ENCODE measurements at places on chromosomes 4 and X.

GRCh38 chr4:19375931-19376330 is 875.8 kb upstream of the SLIT2 start:
- no peak for DNase-seq

- DNase-seq = no peak
These were observed 74.6 kb downstream of the WDR44 start for GRCh38 chrX:118420462-118420861.

DNA sequence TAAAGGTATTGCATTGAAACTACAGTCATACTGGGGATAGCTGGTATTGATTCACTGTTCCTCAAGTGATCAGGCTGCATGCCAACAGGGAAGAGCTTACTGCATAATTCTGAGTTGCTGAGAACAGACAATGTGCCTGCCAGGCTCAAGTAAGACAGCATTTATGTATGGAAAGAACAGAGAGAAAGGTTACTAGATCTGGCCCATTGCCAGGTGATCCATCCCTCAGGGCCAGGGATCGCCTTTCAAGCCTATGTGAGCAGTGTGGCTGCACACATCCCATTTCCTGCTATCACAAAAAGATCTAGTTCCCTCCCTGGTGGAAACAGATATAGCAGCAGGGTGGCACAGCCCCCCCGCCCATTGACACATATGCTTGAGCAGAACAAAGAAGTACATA is 254.0 kb downstream of the TMA16 start:
- DNase-seq = no peak

- DNase-seq = no peak
These were observed 74.3 kb downstream of the CFAP299 start for GRCh38 chr4:80409809-80410208.

DNA sequence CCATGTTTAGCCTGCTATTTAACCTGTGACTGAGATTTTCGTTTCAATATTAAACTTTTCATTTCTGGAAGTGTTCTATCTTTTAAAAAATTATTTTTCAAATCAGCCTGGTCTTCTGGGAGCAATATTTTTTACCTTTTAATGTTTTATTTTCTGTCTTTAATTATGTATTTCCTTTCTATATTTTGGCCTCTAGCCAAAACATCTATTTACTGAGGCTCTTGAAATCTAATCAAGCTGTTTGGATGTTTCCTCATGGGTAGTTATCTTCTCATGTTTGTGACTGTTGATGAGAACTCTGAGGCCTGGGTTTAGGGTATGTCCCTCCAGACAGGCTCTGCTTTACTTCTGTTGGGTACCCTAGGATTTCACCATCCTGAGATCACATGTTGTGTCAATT is 10.3 kb upstream of the SLC10A4 start:
- no peak for DNase-seq

- no peak for DNase-seq
These were observed 34.9 kb downstream of the ASB9 start for GRCh38 chrX:15235001-15235400.

- no peak for DNase-seq
These were observed 10.5 kb upstream of the RNF128 start for GRCh38 chrX:106716004-106716403.

DNA sequence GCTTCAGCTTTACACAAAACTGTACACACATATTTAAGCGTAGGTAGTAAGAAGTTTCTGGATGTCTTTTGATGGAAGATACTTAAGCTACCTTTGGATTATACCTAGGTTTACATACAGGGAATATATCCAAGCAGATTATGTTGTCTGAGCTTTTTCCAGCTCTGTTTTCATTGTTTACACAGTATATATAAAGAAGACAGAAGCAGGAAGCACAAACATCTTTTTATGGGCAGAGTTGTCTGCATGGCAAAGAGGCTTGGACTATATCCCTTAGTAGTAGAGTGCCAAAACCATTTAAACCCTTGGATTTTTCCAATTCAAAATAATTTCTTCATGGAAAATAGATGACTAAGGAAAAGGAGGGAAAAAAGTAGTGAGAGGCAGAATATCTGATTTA is 329.4 kb upstream of the AGA start:
- no peak for DNase-seq

DNA sequence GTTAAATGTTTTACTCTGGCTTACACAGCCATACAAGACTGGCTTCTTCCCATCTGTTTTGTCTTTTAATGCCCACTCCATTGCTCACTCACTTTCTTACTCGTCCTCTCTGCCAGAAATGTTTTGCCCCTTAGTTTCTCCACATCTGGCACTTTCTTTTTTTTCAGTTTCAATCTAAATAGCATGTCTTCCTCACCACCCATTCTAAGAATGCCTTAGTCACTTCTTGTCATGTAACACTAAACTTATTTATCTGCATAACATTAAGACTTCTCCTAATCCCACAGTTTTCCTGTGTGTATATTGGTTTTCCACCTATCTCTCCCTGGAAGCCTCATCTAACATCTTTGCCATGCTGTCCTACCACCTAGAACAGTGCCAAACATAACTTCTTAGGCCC is 119.3 kb downstream of the ADAMTS3 start:
- DNase-seq = no peak

DNA sequence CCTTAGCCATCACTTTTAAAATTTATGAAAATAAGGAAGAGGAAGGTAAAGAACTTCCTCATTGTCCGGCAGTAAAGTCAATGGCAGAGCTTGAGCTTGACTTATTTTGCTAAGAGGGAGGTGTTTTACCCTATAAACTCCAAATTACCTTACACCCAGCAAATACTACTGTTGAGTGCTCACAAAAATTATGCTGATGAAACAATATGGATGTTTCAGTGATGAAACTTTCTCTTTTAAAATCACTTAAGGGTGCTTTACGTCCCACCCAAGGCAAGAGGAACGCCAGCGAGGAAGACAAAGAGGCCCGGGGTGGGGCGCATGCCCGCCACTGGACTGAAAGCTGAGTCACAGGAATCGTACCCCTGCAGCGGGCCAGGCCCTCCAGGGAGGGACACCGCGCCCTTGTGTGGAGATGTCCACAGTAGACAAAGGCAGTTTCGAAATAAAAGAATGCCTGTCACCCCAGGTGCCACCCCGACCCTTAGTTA is 560 bp upstream of the TMSB4X start:
- no peak for DNase-seq

GRCh38 chr4:95761871-95762270 is 78.0 kb upstream of the PDHA2 start:
- no peak for DNase-seq

DNA sequence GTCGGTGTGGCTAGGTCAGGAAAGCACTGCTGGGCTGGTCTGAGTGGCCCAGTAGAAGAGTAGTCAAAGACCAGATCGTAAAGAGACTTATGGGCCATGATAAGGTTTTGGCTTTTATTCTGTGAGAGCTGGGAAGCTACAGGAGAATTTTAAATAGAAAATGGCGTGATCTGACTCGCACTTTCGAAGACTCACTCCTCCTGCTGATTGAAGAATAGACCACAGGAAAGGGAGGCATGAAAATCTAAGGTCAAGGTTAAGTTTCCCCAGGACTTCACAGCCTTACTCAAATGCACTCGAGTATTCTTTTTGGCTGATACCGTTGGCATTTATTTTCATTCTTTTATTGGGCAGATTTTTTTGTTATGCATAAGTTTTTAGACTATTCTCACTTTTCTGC is 231.4 kb upstream of the ANKRD50 start:
- no peak for DNase-seq

GRCh38 chrX:86946569-86946968 is 571.0 kb upstream of the KLHL4 start:
- no peak for DNase-seq

DNA sequence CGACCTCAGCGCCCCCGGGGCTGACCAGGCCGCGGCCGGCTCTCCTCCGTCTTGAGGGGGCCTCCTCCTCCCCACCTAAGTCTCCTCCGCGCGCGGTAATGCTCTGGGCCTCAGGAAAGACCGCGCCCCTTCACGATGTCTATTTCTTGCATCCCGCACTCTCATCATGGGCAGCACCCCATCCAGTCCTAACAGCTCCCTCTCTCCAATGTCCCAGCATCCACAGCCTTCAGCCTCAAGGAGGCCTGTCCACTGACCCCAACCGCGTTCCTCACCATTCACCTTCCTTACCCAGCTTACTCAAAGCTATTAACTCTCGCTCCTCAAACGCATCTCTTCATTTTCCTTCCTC is 77.5 kb downstream of the MAGED4 start:
- no peak for DNase-seq

DNA sequence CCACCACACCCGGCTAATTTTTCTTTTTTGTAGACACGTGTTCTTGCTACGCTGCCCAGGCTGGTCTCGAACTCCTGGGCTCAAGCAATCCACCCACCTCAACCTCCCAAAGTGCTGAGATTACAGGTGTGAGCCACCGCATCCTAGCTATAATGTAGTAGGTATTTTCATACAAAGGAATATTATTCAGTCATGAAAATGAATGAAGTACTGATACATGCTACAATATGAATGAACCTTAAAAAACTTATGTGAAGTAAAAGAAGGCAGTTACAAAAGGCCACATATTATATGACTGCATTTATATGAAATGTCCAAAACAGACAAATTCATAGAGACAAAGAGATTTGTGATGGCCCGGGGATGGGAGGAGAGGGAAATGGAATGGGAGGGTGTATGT is 4.7 kb upstream of the GATA1 start:
- no peak for DNase-seq

GRCh38 chr4:52864793-52865192 is 2.7 kb downstream of the RASL11B start:
- DNase-seq = no peak

DNA sequence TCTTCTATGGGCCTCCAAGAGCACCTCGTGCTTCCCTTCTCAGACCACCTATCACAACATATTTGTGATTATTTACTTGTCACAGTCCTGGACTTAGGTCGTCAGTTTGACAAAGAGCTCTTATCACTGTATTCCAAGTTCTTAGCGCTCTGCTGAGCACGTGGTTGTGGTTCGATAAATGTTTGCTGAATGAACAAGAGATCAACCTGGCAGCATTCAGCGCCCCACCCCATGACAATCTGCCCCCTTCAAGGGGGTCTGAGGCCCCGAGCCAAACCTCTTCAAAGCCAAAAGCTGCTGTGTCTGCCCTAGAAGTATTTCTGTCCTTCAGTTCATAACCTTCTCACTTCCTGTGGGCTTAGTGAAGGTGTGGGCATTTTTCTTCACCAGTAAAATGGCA is 15.0 kb downstream of the RPS4X start:
- no peak for DNase-seq

- DNase-seq = peak; percentile 24
These were observed 4.0 kb downstream of the HERC6 start for GRCh38 chr4:88382621-88383020.

GRCh38 chrX:129025376-129025775 is 497.9 kb downstream of the SMARCA1 start:
- DNase-seq = no peak

DNA sequence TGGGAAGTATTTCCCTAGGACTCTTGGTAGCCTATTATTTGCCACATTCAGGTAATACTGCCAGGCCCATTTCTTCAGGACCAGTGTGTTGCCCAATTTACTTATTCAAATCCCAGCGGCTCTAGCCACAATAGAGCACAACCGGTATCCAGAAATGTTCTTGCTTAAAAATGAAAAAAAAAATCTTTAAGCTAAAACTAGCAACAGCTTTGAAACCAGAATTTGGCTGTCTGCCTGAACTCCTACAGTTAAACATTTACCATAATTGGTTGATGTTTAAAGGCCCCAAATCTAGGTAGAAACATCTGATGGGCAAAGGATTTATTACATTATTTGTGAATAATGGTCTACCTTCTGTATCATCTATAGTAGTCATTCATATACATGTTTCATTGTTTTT is 930 bp upstream of the SLITRK4 start:
- DNase-seq = no peak

DNA sequence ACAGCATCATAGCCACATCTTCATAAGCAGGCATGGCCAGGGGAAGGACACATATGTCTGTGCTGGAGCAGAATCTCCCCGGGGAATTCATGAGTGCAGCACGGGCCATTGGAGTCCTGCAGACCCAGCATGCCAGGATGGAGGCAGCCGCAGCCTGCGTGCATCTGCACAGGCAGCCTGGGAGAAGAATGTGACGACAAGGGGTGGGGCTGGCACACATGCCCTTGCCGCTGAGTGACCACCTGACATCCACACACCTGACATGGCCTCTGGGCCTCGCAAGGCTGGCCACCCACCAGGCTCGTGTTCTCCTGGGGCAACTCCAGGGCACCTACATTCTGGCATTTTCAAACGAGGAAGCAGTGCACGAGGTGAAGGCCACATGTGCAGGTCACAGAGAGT is 66.2 kb upstream of the AFAP1 start:
- no peak for DNase-seq

Measured in activated effector memory CD4-positive, alpha-beta T cell treated with Interleukin-2 at 50 U/mL for 16 hours (primary cell).